Activated naive CD4-positive, alpha-beta T cell (primary cell): ENCODE measurements at places on chromosomes 2 and 18.

DNA sequence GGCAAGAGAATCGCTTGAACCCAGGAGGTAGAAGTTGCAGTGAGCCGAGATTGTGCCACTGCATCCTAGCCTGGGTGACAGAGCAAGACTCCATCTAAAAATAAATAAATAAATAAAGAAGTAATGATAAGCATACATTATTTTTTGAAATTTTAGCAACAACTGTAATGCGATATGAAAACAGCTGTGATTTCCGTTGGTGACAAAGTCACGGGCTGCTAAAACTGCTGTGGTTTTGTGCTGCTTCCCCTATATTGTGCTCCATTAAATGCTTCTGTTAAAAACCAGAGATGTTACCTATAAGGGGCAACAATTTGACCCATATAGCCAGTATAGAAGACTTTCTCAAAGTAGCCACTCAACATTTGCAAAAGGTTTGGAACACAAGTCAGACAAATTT, 8.3 kb downstream of the TRIM54 start:
- no peak for DNase-seq

- no peak for DNase-seq
Observed at GRCh38 chr2:29433920-29434319, 318.7 kb downstream of the CLIP4 start.

- DNase-seq: no peak
Observed at GRCh38 chr18:76364282-76365259, 130.5 kb downstream of the ZNF516 start.

DNA sequence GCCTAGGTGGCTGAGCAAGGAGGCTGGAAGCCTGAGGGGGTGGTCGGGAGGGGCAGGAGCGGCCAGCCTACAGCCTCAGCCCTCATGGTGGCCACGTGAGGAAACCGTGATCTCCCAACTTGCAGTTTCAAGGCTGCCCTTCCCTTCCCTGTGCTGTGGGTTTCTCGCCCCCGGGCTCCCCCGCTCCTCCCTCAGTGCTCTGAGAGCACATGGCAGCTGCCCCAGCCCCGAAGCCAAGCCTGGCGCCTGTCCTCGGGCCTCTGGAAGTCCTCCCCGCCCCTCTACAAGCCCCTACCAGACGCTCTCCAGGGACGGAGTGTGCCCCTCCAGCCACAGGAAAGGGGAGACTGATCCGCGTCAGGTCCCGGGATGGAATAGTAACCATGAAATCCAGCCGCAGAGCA, 586 bp upstream of the ANKRD23 start:
- no peak for DNase-seq

DNA sequence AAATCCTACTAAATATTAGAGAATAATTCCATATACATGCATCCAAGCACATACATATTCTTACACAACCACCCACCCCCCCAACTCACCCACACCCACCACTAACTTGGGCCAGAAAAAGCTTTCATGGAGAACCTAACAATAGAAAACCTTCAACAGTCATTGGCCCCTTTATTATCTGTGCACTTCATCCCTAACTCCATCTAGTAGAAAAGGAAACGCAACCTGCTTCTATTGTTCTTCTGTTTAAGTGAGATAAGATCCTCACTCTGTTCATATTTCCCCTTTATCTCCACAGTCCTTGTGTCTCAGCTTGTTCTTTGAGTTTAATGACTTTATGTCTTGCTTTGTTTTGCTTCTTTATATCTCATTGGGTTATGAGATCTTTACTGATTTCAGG, 1740.2 kb upstream of the CELF4 start:
- no peak for DNase-seq

GRCh38 chr18:35143622-35144596, 96.9 kb upstream of the ZNF397 start:
- DNase-seq: no peak

- no peak for DNase-seq
Observed at GRCh38 chr2:202831242-202832220, 40.0 kb downstream of the ICA1L start.

DNA sequence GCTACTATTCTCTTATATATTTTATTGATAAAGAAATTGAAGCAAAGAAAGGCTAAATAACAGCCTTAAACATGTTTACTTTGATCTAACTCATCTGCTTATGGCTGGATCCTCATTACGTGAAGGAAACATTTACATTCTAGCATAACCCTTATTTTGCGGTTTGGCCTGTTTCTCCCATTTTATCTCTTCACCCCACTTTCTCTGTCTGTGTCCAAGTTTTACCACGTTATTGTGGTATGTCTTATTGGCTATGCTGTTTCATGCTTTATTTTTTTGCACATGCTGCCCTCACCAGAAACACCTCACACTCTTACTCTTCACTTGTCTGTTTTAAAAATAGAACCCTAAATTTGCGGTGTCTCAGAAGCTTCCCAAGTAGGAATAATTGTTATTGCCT, 78.5 kb downstream of the RPIA start:
- no peak for DNase-seq

GRCh38 chr2:67797801-67798540, 264.8 kb downstream of the C1D start:
- DNase-seq: no peak

DNA sequence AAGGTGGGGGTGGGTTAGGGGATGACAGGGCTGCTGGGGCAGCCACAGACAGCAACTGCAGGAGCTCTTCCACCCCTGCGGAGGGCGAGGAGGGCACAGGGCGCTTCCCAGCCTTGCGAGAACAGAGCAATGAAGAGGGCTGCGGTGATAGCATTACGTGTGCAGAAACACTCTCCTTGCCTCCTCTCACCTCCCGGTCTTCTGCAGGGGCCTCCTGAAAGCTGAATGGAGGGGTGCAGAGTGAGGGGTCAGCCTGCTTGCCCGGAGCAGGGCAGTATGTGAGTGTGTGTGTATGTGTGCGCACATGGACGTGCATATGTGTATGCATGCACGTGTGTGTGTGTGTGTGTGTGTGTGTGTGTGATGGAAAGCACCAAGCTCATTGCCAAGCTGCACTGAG, 29.5 kb upstream of the IL1R2 start:
- no peak for DNase-seq

GRCh38 chr2:85796341-85797262, 42.8 kb downstream of the ATOH8 start:
- no peak for DNase-seq

DNA sequence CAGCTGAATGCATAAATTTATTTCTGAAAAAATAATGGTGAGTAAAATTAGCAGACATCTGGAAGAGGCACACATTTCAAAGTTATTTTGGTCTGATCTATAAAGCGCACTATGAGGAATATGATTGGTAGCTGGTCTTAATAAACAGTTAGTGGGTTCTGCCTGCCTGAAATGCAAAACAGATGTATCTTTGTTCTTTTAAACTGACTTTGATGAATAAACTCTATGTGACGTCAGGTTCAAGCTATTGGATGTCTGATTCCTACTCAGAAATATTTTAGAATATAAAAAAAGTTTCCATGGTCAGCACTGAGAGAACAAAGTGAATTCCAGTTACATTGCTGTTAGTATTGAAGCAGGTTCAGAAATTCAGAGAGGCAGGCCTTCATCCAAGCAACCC, 136.4 kb downstream of the TPGS2 start:
- DNase-seq: no peak

GRCh38 chr2:66433945-66434678, 813 bp upstream of the MEIS1 start:
- no peak for DNase-seq

GRCh38 chr2:181540421-181540820, 83.2 kb downstream of the ITGA4 start:
- DNase-seq: no peak

- DNase-seq: no peak
Observed at GRCh38 chr18:36899289-36899688, 70.4 kb downstream of the KIAA1328 start.

GRCh38 chr2:181317511-181317910, 139.7 kb upstream of the ITGA4 start:
- no peak for DNase-seq

DNA sequence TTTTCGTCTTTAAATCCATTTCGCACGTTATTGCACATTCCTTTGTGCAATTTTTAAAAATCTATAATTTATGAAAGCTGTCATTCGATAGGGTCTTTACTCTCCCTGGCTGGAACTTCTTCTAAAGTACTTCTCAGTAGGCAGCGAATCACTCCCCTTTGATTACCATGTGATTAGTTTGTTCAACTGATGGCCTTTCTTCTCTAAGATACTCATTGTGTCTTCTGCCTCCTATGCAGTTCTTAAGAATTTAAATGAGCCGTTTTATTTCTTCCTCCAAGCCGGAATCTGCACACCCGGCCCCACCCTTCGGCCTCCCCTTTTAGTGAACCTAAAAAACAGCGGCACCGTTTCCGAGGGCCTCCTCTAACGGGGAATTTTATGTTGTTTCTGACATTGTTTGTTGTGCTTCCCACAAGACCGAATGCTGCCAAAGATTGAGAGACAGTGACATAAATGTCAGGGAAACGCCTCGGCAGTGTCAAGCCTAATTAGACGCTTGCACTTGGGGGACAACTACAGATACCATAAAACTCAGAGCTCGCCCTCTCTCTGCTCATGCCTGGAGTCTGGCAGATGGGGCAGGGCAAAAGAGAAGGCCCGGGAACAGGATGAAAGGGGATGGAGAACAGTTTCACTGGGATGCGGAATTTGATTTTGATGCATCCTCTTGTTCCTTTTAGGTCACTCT, 255.3 kb downstream of the BCL11A start:
- DNase-seq: no peak
